ENCODE measurements at places on chromosomes 16 and 17.

GRCh38 chr17:6623941-6624340 is 16.6 kb downstream of the KIAA0753 start:
- no peak for DNase-seq

- DNase-seq: no peak
Observed at GRCh38 chr16:939311-939710, 31.5 kb downstream of the LMF1 start.

DNA sequence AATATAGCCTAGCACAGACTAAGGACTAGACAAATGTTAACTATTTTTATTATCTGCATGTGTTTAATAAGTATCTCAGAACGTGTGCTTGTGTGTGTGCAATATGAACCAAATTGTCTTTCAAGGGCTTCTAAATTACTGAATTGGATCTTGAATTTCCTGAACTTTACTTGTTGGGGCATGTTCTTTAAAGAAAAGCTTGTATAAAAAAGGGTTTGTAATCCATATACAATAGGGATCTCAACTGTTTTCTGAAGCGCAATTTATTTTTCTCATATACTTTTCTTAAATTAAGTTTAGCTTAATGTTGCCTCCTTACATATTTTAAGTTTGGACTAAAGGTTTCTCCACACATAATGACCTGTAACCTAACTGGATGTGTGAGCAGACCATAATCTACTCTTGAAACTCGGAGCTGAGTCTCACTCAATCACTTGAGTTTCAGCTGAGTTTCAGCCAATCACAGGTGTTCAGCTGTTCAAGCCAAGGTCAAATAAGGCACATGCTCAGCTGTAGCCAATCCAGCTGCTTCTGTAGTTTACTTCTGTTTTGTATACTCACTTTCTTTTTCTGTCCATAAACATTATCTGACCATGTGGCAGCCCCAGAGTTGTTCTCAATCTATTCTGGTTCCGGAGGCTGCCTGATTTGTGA is 72.3 kb downstream of the CDK5R1 start:
- no peak for DNase-seq

DNA sequence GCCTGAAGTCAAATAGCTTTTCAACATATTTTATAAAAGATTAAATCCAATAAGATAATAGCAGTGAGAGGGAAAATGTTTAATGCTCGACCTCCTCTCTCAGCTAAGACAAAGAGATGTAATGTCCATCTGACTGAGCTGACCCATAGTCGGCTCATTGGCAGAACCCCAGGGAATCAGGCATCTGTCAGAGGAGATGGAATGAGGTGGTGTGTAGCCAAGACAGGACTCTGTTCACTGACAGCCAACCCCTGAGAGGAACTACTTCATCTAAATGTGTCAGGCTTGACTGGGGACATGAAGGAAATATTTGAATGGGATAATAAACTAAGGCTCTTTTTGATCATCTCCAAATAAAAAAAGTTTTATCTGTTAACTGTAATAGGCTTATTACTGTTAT is 188.0 kb downstream of the CDH11 start:
- DNase-seq: no peak

GRCh38 chr17:17732444-17732843 is 51.2 kb downstream of the RAI1 start:
- DNase-seq: no peak

DNA sequence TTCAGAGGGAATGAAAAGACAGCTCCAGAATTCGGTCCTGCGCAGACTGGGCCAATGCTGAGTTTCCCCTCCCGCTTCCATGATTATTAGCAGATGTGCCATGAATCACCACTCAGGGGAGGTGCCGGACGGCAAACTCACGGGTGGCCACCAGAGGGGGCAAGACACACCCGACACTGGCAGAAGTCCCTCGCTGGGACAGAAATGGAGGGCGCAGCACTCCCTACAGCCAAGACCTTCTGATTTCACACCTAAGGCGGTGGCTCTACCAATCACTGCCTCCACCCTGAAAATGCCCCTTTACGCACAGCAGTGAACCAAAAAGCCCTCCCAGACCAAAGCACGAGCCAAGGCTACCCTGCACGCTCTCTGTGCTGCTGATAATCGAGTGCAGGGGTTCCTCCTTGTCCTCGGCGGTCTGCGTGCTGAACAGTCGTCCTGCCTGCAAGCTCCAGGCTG is 26.8 kb downstream of the TRAP1 start:
- peak; percentile 74 for DNase-seq

- DNase-seq: no peak
Observed at GRCh38 chr17:63075969-63076368, 109.9 kb downstream of the TANC2 start.

DNA sequence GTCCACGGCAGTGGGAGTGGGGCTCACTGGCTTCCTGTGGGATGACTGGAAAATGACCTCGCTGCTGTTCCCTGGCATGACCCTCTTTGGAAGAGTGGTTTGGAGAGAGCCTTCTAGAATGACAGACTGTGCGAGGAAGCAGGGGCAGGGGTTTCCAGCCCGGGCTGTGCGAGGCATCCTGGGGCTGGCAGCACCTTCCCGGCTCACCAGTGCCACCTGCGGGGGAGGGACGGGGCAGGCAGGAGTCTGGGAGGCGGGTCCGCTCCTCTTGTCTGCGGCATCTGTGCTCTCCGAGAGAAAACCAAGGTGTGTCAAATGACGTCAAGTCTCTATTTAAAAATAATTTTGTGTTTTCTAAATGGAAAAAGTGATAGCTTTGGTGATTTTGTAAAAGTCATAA is 7.8 kb upstream of the RNF213 start:
- peak; percentile 81 for DNase-seq

GRCh38 chr17:66632731-66633130 is 202.2 kb upstream of the CACNG5 start:
- DNase-seq: no peak

DNA sequence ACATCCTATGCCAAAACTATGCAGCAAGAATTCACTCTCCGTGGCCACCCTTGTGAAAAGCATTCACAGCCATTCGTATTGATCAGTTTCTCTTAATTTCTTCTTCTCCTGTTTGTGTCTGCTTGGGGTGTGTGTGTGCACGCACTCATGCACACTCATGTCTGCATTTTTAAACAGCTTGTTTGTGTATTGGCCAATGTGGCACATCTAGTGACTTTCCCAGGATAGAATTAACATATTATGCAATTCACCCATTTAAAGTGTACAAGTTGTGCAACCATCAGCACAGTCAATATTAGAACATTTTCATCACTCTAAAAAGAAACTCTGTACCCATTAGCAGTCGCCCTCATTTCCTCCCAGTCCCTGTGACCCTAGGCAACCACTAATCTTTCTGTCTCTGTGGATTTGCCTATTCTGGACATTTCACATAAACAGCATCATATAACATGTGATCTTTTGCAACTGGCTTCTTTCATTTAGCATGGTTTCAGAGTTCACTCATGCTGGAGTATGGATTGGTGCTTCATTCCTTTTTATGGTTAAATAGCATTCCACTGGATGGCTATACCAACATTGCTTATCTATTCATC is 20.1 kb downstream of the IRX3 start:
- no peak for DNase-seq

DNA sequence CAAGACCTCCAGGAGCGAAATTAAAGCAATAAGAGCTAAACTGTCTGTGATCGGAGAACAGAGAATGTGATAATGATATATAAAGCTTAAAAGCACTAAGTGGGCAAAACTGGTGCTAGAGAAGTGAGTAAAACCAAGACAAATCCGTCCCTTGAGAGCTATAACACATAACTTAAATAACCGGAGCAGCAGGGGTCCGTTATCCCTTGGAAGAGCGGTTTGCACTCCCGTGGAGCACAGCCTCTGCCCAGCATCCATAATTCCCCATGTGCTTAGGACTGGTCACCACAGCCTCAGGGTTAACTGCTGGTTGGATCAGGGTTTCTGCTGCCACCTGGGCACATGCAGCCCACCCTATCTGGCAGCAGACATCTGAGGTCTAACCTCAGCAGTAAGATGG is 489.0 kb downstream of the NPIPA7 start:
- DNase-seq: no peak

GRCh38 chr17:27906623-27907022 is 13.5 kb upstream of the LYRM9 start:
- no peak for DNase-seq

GRCh38 chr17:80213643-80213975 is 6.5 kb downstream of the SGSH start:
- no peak for DNase-seq

- DNase-seq: no peak
Observed at GRCh38 chr16:28556914-28557320, 3.2 kb downstream of the SGF29 start.

- no peak for DNase-seq
Observed at GRCh38 chr16:65490286-65490685, 368.4 kb upstream of the CDH11 start.

- no peak for DNase-seq
Observed at GRCh38 chr17:62866471-62866870, 58.4 kb upstream of the MARCHF10 start.

- no peak for DNase-seq
Observed at GRCh38 chr17:15298176-15298575, 33.0 kb upstream of the PMP22 start.

DNA sequence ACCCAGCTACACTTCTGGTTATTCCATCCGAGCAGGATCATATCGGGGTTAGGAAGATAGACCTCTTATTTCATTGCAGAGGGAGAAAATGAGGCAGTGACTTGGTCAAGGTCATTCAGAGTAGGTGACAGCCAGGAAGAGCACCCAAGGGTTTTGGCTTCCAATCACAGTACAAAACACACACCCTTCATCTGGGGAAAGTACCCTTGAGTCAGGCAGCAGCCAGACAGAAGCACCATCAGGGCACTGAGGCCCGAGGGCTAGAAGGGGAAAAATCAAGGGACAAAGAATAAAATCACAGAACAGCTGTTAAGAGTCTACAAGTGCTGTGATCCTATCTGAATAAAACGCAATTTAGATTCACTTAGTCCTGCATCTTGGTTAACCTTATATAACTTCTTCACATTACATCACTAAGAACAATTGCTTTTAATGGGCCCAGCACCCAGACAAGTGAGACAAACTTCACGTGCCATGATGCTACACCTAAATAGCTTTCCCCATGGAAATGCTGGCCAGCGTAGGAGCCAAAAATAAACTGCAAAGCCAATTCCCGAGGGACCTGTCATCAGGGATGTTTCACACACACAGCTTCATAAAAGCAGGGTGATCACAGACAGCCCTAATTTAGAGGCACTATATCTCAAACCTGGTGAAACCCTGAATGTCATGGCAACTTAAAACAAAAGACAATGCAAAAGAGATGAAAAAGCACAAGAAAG is 4.9 kb downstream of the UBE2O start:
- no peak for DNase-seq

DNA sequence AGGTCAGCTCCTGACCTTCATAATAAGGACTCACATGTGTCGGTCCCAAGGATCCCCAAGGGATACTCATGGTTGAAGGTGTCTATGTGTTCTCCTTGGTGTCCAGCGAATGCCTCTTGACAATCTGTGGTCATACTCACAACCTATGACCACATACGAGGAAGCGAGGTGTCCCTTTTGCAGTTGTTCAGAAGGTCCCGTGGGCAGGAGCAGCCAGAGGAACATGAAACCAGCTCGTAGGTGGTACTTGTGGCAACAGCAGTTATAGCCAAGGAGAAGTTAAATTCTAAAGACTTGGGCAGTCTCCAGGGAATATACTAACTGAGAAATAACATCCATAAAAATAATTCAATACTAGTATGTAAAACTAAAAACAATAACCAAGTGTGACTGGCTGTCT is 685.3 kb downstream of the WWOX start:
- no peak for DNase-seq

DNA sequence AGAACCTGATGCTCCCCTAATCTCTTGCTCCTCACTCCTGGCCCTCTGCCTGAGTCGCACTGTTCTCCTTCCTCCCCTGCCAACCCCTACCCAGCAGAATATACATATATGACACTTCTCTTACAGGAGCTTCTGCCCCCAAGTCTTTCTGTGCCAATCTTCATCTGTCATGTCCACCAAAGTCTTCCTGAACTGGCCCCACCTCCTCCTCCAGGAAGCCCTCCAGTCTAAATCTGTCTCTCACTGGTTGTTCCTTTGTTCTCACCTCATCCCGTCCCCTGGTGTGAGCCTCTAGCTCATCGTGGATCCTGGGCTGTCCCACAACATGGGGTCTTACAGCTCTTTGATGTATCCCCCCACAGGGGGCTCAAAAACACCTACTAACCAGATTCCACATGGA is 8.3 kb downstream of the CRHR1 start:
- no peak for DNase-seq

GRCh38 chr17:75365009-75365930 is 40.2 kb downstream of the GRB2 start:
- no peak for DNase-seq

DNA sequence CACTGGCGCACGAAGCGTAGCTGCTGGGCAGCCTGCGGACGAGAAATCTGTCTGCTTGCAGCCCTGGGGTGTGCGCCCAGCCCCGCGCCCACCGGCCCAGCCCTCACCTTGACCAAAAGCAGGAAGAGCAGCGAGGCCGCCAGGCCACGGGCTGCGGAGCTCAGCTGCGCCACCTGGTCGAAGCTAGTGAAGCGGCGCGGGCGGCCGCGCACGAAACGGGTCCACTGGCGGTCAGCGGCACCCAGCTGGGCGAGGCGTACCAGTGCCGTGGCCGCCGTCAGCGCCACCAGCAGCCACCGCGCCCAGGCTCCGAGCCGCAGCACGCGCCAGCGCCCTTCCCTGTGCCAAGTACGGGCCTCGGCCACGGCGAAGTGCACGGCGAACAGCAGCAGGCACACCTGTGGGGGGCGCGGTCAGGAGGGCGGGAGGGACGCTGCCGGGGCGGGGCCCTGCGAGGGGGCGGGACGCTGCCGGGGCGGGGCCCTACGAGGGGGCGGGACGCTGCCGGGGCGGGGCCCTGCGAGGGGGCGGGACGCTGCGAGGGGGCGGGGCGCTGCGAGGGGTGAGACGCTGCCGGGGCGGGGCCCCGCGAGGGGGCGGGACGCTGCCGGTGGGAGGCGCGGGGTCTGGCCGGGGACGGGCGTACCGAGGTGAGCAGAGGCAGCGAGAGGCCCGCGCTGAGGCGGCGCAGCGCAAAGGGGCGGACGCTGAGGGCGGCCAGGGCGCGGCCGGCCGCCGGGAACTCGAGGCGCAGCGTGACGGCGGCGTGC is 43.2 kb downstream of the TSC2 start:
- DNase-seq: no peak

DNA sequence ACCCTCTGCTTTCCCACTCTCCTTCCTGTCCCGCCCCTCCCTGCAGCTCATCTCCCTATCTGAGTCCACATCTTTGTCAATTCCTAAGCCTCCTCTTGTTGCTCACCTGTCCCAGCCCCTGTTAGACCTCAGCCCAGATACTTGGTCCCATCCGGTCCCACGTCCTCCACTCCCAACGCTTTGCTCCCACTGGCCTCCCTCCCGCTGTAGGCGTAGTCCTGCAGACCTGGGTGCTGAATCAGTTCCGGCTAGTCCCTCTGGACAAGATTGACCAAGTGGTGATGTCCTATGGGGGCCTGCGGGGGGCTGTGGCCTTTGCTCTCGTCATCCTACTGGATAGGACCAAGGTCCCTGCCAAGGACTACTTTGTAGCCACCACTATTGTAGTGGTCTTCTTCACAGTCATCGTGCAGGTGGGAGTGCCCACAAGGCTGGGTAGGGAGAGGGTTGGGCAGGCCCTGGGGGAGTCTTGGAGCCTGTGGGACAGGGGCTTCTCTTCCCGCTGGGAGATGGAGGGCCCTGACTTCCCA is 8.0 kb downstream of the SLC9A5 start:
- DNase-seq: no peak

- no peak for DNase-seq
Observed at GRCh38 chr16:48862087-48862532, 252.1 kb upstream of the N4BP1 start.

GRCh38 chr17:14359163-14360020 is 58.5 kb downstream of the HS3ST3B1 start:
- DNase-seq: no peak

GRCh38 chr17:43135454-43135819 is 10.3 kb upstream of the BRCA1 start:
- no peak for DNase-seq

All from activated T-cell treated with anti-CD3 and anti-CD28 coated beads for 1 hour (primary cell).